ENCODE measurements at places on chromosomes 13 and 19.

DNA sequence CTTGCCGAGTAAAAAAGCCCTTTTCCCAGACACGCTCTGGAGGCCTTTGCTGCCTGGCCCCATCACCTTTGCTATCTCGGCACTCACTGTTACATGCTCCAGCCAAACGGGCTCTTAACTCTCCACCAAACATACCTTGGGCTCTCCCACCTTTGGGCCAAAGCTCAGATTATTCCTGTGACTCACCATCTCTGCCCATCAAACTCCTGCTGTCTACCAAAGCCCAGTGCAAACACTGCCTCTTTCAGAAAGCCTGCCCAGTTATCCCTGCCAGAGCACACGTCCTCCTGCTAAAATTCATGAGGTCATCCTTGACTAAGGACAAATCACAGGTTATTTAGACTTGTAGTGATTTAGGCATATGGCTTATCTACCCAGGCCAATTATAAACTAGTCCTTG, 48.1 kb upstream of the SERPINE3 start:
- DNase-seq: no peak

- DNase-seq: no peak
These were observed 7.3 kb upstream of the GADD45B start for GRCh38 chr19:2468596-2468995.

DNA sequence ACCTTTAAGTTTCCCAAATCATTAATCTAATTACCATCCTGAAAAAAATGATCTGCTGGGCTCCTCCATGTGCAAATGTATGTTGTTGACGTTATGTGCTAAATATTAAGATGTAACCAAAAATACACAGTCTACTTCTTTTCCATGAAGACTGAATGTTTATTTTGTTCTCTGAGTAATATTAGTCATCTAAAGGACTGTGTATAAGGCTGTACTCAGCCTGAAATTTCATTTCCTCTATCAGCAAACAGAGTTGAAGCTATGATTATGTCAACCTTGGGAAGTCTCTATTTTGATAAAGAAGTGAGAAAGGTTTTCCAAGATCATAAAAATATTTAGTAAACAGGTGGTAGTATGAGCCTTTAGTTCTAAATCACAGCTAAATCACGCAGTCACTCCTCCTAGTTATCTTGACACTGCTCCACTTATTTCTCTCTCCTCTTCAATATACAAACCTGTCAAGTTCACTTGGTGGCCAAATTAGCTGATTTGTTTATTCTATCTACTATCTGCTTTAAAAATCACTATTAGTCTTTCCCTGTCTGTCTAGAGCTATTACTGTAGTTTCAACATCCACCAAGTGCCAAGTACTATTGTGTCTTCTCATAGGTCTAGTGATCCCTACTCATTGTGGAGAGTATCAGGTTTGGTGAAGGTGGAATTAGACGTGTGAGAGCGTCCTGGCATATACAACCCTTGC, 211.7 kb upstream of the STARD13 start:
- no peak for DNase-seq

DNA sequence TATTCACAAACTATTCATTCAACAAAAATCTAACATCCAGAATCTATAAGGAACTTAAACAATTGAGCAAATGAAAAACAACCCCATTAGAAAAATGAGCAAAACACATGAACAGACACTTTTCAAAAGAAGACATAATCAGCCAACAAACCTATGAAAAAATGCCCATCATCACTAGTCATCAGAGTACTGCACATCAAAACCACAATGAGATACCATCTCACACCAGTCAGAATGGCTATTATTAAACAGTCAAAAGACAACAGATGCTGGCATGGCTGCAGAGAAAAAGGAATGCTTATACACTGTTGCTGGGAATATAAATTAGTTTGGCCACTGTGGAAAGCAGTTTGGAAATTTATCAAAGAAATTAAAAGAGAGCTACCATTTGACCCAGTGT, 487.6 kb downstream of the GPC6 start:
- DNase-seq: no peak

DNA sequence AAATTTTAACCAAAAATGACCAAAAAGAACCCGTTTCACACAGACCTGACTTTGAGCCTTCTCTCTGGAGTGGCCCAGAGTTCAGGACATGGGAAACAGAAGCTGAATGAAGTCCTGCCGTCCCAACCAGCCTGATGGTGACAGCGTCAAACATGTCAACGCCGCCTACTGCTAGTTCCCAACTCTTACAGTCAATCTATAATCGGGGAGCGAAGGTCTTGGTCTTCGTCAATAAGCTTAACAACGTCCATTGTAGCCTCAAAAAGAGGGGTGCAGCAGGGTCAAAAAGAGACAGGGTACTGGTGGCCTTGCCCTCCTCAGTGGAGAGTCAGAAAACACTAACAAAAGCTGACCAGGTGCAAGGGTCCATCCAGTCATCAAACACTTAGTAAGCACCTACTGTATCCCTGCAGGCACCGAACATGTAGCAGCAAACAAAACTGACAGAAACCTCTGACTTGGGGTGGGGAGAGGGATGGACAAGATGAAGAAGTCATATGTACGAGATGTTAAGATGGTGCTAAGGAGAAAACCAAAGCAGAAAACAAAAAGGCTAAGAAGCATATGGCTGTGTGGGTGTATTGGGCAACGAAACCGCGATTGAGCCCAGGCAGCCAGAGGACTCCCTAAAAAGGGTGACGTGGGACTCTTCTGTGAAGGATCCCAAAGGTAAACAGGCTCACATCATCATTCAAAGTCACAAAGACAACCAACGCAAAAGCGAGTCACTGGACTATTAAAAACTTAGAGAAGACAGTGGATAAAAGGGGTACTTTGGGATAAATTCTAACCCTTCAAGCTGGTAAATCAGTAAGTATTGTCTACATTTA, 12.0 kb downstream of the MLLT1 start:
- no peak for DNase-seq

- DNase-seq: no peak
These were observed 43.2 kb upstream of the TSHZ3 start for GRCh38 chr19:31392464-31392863.

GRCh38 chr13:31957772-31958171, 73.8 kb upstream of the FRY start:
- no peak for DNase-seq

DNA sequence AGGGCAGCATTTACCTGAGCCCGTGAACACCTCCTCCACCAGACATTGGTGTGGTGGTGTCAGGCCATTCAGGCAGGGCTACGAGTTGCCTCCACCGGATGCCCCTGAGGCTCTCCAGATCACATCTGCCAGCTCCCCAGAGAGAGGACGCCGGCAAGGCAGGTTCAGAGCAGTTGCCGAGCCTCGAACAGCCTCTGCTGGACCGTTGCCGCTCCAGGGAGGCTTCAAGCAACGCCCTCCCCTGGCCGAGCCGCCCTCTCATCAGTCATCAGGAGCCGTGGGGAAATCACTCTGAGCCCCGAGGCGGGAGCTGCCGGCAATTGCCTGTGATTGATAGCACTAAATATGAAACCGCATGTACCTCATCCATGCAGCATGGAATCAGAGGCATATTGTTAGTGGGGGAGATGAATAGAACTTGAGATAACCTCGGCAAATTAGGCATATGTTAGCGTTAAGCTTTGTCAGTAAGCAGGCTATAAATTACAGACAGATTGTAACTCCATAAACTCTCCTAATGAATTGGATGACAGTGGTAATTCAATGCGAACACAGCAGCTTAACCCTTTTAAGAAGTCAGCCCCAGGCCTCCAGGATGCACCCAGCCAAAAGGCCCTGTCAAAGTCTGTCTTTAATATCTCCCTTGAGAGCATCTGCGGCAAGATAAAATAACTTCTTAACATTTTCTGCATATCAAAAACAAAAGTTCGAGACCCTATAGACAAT, 29.8 kb upstream of the SPACA7 start:
- DNase-seq: peak; percentile 91

- no peak for DNase-seq
These were observed 30.3 kb upstream of the SEMA6B start for GRCh38 chr19:4589579-4590410.

DNA sequence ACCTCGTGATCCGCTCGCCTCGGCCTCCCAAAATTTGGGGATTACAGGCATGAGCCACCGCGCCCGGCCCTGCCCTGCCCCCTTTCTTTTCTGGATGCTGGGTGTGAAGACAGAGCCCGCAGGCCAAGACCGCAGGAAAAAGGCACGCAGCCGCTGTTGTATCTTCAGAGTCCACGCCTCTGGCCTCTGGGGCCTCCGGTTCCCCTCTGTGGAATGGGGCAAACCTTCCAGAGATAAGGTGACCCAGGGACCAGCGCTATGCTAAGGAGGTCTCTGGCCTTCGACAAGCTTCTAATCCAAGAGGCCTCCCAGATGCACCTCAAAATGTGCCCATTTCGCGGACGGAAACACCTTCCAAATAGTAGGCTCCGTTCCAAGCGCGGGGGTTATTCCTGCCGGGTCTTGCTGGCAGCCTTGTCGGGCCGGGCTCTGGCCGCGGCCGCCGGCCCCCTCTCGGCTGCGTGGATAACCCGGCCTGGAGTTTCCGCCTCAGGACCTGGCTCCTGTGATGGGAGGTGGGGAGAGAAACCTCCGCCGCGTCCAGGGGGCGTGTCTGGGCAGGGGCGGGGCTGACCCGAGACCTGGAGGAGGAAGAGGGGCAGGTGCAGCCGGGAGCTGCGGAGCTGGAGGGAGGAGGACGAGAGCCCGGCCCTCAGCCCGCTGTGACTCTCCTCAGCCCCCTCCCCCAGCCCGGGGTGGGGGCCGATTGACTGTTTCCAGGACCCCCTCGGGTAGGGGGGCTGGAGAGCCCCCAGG, 13.1 kb downstream of the TJP3 start:
- DNase-seq: peak; percentile 86

GRCh38 chr13:32917504-32917903, 98.7 kb upstream of the KL start:
- DNase-seq: no peak

GRCh38 chr19:46287585-46287984, 9.3 kb upstream of the HIF3A start:
- DNase-seq: no peak

GRCh38 chr13:51246418-51247277, 24.4 kb downstream of the FAM124A start:
- peak; percentile 46 for DNase-seq

DNA sequence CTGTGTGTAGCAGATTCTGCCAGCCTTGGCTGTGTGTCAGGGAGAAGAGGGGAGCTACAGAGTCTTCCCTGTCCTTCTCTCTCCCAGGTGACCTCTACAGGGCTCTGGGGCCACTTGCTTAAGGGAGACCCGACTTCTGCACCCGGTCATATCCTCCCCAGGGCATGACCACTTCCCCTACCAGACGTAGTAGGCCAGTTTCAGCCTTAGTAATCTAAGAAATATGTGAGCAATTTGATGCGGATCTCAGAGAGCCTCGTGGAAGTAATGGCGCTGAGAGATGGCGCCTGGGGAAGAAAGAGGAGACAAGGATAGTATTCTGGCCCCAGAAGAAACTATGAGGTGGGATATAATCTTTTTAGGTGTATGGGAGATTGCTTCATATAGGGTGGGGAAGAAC, 41.9 kb downstream of the NFIX start:
- DNase-seq: no peak

- DNase-seq: no peak
These were observed 183.9 kb upstream of the CSNK1A1L start for GRCh38 chr13:37289212-37289935.

GRCh38 chr13:66492479-66492878, 737.7 kb downstream of the PCDH9 start:
- peak; percentile 84 for DNase-seq

- DNase-seq: no peak
These were observed 330.8 kb downstream of the LIG4 start for GRCh38 chr13:107884564-107884963.

All from NCI-H1105 treated with DMSO at 0.1 percent for 48 hours (cell line).